ENCODE measurements at places on chromosomes 5 and 9.

DNA sequence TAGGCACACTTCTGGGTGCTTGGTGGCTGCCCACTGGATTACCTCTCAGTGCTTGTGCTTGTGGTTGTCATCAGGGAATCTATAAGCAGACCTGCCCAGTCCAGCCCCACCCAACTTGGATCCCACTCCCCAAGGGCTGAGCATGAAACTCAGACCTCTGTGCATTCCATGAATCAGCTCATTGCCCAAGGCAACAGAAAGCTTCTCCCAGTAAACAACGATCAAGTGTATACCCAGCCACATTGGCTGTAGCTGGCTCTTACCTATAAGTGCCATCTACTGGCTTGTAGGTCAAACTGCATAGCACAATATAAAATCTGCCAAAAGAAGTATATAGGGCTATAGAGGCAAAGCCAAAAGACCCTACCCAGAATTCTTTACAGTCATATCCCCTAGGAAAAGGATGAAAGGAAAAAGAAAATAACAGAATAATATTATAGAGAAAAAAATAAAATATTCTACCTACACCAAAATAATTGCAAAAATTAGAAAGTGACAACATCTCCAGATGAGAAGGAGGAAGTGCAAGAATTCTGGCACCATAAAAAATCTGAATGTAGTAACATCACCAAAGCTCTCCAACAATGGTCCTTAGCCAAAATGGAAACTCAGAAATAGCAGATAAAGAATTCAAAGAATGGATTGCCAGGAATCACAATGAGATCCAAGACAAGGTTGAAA lies 321.0 kb upstream of the TRPC7 start:
- DNase-seq: no peak

- DNase-seq: no peak
Measured at GRCh38 chr9:70043689-70044489, at the start of gene MAMDC2. TSS of gene MAMDC2 (plus strand) at chr9:70043848. CDS start at chr9:70044198, 350 bp downstream.

- no peak for DNase-seq
Measured at GRCh38 chr5:15650266-15650665, 150.3 kb downstream of the FBXL7 start.

GRCh38 chr5:14929293-14930065 lies 57.9 kb upstream of the ANKH start:
- DNase-seq: no peak

DNA sequence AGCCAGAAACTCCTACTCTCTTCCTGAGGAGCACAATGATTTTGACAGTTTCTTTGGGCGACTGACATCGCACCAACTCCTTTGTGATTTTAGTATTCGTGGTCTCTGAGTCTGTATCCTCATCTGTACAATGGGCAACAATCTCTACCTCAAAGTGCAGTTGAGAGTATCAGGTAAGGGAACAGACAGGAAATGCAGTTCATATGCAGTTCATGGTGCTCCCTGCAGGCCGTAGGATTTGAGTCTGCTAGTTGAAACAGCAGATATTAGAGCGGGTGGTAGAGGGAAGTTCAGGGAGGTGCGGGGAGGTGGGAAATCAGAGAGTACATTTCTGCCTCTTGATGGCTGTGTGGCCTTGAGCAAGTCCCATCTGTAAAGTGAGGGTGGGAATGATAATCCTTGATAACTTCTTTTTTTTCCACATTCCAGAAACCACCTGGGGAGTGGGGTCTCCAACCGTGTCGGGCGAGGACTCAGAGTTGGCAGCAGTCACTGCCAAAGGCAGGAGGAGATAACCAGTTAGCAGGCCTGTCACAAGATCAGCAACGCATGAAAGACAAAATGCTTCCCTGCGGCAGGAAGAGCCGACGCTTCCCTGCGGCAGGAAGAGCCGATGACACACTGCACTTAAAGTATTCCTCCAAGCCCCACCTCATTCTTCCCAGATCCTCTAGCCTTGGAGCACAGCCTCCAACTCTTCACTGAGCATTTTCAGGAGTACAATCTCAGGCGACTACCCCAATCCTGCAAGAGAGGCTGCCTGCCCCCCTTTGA lies 6.0 kb upstream of the NEK6 start:
- DNase-seq: no peak

DNA sequence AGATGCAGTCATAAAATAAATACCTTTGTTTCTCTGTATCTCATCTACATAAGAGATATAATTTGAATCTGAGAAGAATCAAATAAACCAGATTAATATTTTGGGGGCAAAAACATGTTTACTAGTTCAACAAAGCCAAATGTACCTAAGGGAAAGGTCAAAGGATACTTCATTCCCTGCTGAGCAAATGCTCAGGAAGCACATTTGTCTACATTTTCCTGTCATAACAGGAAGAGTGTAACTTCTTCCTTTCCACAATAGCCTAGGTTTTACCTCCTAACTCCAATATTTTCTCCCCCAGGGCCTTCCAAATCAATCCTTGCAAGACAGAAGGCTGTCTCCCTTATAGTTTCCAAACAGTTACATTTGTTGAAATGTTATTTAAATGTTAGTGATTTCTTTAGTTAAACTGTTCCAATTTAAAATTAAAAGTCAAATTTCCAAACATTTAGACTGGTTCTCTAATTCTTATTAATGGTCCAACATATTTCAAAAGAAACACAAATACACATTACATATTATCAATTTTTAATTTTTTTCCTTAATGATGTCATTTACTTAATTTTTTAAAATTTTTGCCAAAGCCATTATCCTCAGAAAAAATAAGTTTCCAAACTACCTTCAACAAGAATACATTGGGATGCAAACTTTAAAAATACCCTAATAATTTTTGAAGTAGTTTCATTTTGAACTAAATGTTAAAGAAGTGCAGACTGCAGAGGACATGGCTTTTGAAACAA lies 67.8 kb downstream of the MEF2C start:
- DNase-seq: no peak

DNA sequence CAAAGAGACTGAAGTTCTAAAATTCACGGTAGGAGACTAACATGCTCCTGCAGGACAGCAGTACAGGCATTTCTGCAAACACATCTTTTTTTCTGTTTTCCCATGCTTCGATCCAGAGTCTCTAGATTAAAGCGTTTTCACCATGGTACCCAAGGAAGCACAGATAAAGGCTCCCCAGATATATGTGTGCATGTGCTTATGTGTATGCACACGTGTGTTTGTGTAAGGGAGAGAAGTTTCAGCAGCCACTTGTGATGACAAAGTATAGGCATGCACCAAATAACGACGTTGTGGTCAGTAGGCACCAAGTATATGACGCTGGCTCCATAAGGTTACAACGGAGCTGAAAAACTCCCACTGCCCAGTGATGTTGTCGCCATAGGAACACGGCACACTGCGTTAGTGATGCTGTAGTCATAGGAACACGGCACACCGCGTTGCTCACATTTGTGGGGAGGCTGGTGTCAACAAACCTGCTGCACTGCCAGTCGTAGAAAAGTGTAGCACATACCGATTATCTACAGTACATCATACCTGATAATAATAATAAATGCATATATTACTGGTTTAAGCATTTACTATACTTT lies 21.7 kb downstream of the MED10 start:
- no peak for DNase-seq

- no peak for DNase-seq
Measured at GRCh38 chr9:128439273-128439672, 16.5 kb upstream of the ODF2 start.

DNA sequence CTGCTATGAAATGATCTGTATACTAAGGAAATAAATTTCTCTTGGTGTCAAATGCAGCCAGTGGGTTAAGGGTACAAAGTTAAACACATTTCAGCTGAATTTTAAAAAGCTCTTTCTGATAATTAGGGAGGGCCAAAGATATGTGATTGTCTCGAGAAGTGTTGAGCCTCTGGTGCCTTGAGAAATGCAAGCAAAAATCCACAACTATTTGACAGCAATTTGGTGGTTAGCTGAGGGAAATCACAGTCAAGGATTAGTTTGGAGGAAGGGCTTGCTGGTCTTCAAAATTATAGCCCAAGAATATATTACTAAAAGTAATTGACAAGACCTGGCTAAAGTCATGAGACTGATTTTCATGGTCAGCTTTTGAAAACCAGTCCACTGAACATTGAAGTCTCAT lies 255.7 kb upstream of the PPP1R2B start:
- DNase-seq: no peak

DNA sequence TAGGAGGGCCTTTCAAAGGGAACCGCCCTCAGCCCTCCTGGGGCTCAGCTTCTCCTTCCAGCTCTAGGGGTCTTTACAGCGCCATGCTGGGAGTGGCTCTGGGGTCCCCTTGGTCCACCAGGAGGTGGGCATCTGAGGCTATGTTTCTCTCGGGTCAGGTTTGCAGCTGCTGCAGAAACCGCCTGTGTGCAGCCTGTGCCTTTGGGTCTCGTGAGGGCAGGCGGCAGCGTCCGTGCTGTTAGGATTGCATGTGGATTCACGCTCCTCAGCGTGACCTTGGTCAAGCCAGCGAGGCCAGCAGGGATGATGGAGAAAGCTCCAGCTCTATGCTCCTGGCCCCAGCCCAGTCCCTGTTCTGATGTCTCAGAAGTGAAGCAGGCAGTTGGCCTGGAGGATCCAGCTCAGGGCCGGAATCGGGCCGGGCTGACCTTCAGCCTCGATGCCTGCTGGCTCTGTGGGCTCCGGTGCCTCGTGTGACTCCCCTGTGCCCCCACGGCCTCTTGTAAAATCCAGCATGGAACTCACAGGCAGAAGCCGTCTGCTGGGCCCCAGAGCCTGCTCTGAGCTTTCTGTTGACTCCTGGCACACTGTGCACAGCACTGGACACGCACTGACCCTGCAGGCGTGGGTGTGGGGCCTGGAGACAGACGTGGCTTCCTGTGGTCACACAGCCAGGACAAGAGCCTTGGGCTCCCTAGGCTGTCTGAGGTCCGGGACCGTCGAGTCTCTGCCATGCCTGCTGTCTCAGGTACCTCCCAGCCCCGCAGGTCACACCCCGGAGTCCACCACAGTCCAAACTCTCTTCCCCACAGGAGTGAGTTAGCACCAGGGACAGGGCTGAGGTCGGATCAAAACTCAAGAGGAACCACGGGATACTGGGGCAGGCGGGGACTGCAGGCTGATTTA lies 54.3 kb downstream of the TRIP13 start:
- peak; percentile 47 for DNase-seq

GRCh38 chr9:68781928-68782327 lies 76.9 kb downstream of the PIP5K1B start:
- no peak for DNase-seq

- no peak for DNase-seq
Measured at GRCh38 chr5:153712946-153713345, 222.5 kb downstream of the GRIA1 start.

- no peak for DNase-seq
Measured at GRCh38 chr5:114912189-114912920, 257.4 kb downstream of the TRIM36 start.

DNA sequence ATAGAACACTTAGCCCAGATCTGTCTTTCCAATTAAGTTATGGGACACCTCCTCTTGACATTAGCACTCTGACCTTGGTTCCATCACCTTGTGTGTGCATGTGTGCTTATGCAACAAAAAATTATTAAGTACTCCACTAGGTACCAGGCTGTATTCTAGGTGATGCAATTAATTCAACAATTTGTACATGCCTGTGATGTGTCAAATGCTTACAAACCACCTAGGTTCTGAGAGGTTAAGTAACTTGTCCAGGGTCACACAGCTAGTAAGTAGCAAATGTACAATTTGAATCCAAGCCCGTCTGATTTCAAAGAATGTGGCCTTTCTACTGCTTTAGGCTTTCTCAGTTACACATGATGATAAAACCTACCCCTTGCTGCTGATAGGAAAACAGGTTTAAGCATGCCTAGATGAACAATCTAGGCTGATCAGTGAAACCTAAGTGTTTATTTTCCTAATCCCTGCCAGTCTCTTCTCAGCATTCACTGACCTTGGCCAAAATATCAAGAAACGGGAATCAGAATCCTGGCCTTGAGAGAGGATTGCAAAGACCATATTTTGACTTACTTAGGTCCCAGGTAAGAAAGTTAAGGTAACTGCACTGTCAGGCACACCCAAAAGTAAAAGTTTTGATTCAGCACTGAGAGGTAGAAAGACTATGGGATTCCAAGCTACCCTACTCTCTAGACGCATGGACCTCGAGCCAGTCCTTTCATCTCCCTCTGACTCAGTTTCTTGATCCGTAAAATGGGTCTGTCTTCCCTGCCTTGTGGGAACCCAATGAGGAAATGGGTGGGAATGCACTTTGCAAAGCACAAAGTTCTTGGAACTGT lies 1.0 kb downstream of the TBC1D2 start:
- DNase-seq: no peak

GRCh38 chr5:152332716-152333460 lies 72.2 kb downstream of the NMUR2 start:
- DNase-seq: no peak

- no peak for DNase-seq
Measured at GRCh38 chr5:154722097-154722496, 33.1 kb upstream of the LARP1 start.

DNA sequence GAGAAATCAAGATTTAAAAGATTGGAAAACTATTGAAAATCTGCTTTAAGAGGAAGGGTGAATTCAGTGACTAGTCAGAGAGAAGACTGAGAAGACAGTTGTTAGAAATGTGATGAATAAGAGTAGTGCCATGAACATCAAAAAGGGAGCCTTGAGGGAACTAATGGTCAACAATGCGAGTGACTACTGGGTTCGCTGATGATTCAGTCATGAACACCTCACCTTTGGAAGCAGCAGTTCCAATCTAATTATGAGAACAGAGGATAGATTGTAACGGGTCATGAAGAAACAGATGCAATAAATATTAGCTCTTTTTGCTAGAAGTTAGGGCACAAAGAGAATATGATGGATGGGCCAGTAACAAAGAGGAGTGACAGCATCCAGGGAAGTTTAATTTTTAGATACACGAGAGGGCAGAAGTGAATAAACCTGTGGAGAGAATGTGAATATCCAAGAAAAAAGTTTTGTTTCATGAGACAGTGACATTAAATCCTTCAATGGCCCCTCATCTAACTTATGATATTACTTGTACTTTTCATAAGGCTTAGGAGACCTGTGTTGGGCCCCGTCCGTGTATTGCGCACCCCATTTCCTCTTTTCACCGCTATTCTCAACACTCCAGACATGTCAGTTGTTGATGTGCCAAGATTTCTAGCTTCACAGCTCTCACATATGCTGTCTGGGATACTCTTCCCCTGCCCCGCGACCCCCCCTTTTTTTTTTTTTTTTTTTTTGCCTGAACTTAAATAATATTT lies 23.5 kb upstream of the IFNE start:
- DNase-seq: no peak

DNA sequence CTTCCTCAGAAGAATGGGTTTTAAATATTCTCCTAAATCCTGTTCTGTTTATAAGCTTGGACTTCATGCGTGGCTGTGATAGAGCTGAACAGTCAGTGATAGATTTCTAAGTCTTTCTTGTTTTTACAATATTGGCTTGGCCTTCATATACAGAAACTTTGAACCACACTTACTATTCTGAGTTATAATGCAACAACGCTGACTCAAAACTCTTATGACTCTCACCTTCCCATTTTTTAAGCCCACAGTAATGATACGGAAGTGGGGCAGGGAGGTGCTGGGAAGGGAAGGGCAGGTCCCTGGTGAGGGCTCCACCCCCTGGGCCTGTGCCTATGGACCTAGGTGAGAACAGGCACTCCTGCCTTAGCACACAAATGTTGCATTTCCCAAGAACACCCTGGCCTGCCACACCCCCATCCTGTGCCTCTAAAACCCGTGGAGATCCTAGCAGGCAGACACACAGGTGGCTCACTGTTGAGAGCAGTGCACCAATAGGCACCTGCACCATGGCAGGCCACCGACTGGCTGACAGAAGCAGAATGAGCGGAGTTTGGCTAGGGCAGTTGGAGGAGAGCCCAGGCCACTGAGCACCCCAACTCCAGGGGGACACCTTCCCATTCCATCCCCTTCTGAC lies 376.7 kb downstream of the GABRG2 start:
- no peak for DNase-seq

GRCh38 chr9:104774132-104774531 lies 10.2 kb downstream of the NIPSNAP3B start:
- DNase-seq: no peak

All from left lobe of liver (tissue), 2 donors.